Activated CD8-positive, alpha-beta T cell treated with anti-CD3 and anti-CD28 coated beads for 36 hours (primary cell): ENCODE measurements at places on chromosomes 16 and 17.

DNA sequence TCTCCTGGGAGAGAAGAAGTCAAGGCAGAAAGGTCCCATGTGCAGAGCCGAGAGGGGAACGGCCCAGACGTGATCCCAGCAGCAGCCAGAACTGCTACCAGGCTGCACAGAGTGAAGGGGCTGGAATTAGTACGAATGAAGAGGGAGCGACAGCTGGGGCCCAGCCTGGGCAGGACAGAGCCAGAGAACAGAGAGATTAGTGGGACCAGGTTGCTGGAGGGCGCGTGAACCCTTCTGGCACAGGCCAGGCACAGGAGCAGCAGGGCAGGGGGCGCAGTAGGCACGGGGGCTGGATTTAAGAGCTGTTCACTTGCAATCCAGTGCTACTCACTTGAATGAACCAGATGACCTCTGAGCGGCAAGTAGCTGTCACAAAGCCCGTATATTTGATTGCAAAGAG lies 66.9 kb downstream of the PLXDC1 start:
- DNase-seq: no peak

DNA sequence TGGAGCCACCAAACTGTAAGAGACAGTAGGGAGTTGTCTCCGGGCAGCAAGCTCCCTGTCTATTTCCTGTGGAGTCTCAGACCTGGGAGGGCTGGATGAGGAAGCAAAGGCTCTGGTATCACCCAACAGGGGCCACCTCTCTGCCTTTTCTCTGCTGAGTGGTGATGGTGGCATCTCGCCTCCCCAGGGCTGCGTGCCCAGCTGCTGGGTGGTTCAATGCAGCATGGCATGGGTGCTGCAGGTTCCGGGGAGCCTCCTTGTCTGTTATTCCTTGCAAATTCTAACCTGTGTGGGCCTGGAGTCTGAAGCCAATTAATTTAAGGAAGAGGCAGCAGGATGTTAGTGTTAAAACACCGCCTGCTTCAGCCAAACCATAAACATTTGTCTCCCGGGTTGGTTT lies 78.2 kb downstream of the CCDC182 start:
- DNase-seq: no peak

DNA sequence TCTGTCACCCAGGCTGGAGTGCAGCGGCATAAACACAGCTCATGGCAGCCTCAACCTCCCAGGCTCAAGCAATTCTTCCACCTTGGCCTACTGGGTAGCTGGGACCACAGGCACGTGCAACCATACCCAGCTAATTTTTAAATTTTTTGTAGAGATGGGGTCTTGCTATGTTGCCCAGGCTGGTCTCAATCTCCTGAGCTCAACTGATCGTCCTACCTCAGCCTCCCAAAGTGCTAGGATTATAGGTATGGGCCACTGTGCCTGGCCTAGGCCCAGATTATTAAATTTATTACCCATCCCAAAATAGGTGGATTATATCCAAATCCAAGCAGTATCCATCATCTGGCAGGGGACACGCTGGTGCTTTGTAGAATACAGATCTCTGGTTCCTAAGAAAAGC lies 53.8 kb downstream of the METTL16 start:
- no peak for DNase-seq

GRCh38 chr16:13571036-13571435 lies 348.9 kb upstream of the ERCC4 start:
- no peak for DNase-seq

DNA sequence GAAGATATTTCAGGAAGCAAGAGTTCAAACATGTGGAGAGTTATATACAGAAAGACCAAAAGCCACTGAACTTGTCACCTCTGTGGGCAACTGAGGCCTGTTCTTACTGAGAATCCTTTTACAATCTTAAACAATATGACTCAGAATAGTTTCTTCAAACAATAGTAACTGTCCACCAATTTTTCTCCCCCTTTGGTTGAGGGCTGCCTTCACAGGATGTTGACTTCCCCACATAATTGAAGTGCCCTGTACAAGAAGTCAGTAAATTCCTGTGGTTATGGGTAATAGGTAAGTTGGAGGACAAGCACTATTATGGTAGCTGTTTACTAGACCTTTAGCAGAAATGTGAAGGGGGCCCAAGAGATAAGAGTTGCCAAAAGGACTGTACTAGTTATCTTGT lies 215.8 kb downstream of the CDH8 start:
- DNase-seq: no peak

DNA sequence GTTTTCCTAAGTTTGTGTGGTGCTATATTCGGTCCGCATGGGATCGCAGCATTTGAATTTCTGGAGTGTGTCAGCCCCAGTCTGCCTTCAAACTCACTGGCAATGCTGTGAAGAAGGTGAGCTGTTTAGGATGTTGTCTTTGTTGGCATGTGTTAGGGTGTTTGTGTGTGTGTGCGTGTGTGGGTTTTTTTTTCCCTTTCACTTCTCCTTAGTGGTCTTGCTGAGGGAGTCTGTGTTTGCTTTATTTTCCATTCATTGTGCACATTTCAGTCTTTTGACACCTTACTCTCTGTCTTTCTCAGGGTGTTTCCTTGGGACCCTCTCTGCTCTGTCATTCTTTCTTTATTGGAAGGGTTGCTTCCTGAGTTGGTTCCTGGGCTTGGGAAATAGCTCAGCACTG lies 27.7 kb upstream of the RBFOX1 start:
- no peak for DNase-seq

DNA sequence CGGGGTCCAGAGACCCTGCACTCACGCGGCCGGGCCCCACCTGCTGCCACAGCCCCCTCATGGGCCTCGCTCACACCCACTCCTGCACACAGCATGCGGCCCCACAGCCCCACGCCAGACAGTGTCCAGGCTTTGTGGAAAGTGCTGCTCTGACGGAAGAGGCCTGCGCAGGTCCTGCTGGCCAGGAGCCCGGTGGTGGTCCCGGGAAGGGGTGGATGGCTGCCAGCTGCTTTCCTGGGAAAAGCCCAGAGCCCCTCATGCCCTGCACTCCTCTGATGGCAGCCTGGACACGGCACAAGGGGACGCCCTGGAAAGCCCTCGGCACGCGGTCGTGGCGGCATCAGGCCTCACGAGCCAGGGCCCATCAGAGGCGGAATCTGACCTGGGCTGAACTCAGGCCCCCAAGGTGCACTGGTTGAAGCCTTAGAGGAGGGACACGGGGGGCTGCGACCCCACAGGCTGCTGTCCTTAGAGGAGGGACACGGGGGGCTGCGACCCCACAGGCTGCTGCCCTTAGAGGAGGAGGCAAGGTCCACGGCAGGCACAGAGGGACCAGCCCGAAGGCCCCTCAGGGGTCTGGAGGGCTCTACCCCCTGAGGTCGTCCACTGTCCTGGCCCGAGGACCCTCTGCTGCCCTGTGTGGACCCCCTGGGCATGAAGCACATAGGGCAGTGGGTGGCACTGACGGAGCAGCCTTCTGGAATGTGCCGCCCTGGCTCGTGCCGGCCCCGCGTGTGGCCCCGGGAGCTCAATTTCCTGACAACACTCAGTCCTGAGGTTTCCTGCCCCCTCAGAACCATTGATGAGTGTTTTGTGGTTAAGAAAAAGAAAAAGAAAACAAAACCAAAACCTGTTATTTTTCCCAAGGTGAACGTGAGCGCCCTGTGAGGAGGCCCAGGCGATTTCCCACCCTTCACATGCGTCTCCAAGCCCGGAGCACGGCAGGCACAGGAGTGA lies 22.1 kb downstream of the SOX8 start:
- DNase-seq: peak; percentile 73
